Nephron progenitor cell (in vitro differentiated cells): ENCODE measurements at places on chromosomes 11 and 22.

DNA sequence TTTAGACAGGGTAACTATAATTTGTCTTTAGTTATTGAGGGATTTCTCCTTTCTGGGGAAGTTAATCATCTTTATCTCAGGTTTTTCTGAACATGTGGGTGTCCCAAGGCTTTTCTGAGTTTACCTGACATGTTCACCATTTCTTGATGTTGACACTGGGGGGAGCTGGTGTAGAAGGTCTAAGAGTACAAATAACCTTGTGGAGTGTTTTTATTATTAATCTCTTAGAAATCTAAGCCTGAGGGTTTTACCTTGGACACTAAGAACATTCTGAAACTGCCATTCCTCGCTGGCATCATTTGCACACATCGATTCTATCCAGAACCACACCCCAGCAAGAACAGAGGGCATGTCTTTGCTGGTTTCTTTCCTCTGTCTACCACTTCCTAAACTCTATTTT lies 15.6 kb upstream of the C11orf91 start:
- DNase-seq, result no peak

DNA sequence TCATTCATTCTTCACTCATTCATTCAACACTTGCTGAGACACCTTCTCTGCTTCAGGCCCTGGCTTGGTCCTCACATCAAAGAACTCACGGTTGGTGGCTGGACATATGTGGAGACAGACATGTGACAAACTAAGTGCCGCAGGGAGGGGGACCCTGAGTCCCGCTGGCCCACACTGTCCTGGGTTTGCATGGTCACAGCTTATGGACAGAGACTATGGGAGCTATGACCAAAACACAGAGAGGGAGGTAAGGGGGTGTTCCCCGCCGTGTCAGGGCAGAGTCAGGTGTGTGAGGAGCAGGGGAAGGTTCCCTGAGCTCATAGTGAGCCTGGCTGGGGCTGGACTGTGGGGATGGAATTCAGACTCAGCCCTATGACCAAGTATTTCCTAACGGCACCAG lies 123.1 kb downstream of the MPPED1 start:
- DNase-seq, result no peak

DNA sequence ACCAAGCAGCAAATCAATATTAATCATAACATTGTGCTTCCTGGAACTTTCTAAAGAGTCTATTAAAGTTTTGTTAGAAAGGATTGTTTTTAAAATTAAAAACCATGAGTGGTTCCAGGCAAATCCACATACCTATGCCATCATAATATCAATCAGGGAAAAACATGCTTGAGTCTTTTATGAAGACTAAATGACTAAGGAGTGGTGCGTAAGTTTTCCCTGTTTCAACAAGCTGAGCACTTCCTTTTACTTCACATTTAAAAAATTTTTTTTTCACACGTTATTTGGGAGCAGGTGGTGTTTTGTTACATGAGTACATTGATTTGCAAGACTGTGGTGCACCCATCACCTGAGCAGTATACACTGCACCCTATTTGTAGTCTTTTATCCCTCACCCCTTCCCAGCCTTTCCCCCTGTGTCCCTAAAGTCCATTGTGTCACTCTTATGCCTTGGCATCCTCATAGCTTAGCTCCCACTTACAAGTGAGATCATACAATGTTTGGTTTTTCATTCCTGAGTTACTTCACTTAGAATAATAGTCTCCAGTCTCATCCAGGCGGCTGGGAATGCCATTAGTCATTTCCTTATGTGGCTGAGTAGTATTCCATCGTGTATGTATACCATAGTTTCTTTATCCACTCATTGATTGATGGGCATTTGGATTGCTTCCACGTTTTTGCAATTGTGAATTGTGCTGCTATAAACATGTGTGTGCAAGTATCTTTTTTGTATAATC lies 1190.3 kb upstream of the RAG2 start:
- no peak for DNase-seq

DNA sequence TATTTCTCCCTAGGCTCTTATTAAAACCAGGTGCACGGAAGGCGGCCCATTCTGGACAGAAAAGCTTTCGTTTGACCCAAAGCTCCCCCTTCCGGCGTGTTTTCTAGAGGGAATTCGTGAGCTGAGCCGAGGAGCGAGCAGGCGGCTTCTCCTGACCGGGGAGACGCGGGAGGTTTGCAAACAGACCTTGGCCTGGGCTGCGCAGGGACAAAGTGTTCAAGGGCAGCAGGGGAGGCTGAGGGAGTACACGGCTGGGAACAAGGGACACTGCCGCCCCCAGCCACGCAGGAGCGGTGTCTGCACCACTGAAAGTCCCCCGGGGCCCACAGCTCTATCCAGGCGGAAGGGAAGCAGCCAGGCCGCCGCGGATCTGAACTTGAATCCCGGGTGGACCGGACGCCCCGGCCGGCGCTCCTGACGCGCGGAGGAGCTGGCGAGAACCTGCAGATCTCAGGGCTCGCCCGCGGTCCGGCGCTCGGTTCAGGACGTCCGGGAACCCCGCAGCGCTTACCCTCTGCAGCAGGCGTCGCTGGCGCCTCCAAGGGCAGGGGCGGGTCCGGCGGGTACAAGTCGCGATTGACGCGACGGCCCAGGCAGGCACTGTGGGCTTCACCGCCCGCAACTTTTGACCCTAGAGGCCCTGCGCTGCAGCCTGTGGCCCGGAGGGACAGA lies 101.9 kb downstream of the WT1 start:
- peak; percentile 75 for DNase-seq

DNA sequence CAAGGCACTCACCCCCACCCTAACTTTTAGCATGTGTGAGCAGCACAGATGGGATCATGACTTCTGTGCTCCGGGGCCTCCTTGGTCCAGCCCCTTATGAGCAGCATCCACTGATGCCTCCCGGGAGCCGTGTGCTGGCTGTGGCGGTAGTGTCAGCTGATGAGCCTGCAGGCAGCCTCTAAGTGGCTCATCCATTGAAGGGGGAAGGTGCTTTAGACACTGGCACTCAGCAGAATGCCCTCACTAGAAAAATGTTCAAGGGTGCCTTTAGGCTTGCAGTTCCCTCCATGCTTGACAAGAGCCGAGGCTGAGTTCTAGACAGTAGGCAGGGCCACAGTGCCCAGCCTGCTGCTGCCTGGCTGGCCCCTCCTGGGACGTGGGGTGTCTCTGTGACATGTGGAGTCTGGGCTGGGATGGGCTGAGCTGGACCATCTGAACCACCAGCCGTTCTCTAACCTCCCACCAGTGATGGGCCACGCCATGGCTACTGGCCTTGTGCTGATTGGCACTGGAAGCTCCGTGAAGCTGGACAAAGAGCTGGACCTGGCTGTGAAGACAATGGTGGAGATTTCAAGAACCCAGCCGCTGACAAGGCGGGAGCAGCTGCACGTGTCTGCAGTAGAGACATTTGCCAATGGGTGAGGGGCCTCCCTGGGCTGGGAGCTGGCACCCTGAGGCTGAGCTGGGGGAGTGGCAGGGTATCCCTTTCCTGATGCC lies 5.8 kb downstream of the TTC38 start:
- no peak for DNase-seq
